ENCODE measurements at places on chromosomes 2 and 18.

DNA sequence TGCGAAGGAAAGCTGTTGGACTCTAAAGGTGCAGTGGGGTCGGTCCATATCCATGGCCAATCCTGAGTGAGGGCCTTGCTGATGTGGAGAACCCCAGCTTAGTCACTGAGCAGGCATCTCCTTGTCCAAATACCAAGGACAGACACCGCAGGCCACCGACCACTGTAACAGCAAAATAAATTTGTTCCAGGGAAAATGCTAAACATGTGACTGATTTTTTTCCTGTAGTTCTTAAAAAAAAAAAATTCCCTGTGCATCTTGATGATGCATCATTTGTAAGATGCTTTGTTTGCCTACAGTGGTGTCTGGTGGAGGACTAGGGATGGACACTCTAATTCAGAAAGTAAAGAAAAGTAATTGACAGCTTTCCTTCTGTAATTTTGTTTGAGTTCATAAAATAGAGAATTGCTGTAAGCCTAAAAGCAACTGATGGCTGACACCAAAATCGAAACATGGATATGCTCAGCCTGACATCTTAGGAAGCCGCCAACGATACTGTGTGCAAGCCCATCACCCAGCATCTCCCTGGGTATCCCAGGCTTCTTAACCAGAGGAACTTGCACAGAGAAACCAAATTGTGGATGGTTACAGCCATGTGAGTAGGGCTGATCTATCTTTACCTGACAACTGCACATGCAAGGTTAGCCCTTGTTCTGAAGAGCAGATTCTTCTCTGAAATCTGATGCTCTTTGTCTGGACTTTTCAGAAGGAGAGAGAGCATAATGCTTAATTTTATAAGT, 188.6 kb downstream of the ARL4C start:
- DNase-seq = no peak

GRCh38 chr2:204260162-204260877, 285.0 kb upstream of the PARD3B start:
- DNase-seq = peak; percentile 28

GRCh38 chr2:86022661-86023365, 82.9 kb downstream of the POLR1A start:
- DNase-seq = no peak

GRCh38 chr2:200406379-200406778, 99.9 kb downstream of the SPATS2L start:
- DNase-seq = no peak

- peak; percentile 89 for DNase-seq
Observed at GRCh38 chr2:44120428-44120827, 48.2 kb upstream of the PPM1B start.

- no peak for DNase-seq
Observed at GRCh38 chr2:39816845-39817244, 37.8 kb upstream of the THUMPD2 start.

DNA sequence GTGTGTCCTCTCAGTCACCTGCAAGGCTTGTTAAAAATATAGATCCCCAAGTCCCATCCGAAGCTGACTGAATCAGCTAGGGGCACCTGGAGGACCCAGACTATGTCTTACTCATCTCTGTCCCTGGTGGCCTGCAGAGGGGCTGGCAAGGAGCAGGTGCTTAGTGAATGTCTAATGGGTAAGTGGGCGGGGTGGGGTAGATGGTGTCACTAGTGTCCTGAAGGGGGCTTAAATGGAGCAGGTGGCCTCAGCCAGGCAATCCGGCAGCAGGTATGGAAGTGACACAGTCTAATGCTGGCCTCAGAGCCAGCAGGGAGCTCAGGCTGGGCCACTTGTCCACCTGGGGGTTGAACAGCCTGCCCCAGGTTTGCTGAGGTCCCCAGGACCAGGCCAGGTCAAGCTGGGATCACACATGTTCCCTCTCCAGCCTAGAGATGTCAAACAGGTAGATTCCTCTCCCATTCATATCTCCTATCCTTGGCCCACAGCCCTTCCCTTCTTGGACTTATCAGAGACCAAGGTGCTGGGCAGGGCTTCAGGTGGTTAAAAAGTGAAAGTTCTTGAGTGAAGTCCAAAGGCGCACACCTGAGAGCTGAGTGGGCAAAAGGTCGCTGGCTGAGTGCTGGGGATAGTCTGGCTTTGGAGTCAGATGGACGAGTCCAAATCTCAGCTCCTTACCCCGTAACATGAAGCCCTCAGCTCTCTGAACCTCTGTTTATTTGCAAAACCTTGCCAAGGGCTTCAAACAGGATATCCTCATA, 1.7 kb downstream of the STEAP3 start:
- no peak for DNase-seq

GRCh38 chr18:70135604-70136003, 69.9 kb downstream of the RTTN start:
- DNase-seq = no peak

GRCh38 chr2:149617476-149617875, 29.9 kb upstream of the MMADHC start:
- DNase-seq = no peak

GRCh38 chr2:232493701-232494474, 6.3 kb upstream of the ECEL1 start:
- no peak for DNase-seq

DNA sequence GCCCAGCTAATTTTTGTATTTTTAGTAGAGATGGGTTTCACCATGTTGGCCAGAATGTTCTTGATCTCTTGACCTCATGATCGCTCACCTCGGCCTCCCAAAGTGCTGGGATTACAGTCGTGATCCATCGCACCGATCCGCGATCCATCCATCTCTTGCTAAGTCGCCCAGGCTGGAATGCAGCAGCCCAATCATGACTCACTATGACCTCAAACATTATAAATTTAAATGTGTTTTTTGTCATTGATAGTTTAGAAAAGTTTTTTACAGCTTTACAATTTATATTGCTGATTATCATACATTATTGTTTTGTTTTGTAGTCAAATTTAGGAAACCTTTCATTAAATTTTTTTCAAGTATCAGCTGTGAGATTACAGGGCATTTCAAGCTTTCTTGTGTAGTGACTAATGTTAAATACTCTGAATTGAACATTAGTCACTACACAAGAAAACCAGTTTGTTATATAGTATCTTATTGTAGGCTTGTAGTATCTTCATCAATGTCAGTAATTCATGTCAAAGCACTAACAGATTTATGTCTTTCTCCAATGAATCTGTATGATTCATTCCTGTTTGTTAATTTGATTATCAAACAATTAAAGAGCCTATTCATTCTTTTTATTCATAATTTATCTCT, 37.5 kb downstream of the NR4A2 start:
- no peak for DNase-seq

DNA sequence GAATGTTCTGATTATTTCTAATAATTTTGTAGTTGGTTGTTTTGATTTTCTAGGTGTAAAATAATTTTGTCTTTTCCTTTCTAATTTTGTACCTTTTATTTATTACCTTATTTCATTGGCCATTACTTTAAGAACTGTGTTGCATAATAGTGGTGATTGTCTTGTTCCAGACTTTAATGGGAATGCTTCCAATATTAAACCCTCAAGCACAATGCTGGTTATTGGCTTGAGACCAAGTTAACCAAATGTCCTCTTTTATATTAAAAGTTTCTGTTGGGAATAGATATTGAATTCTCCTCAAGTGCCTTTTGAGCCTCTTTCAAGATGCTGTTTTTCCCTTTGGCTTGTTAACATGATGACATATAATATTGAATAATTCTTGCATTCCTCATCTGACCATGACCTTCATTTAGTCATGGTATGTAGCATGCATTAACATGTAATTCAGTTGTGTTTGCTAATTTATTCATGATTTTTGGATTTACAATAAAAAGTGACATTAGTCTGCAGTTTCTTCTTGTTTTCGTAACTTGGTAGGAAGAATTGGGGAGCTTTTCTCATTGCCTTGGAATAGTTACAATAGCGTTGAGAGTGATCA, 141.7 kb downstream of the DIS3L2 start:
- no peak for DNase-seq

DNA sequence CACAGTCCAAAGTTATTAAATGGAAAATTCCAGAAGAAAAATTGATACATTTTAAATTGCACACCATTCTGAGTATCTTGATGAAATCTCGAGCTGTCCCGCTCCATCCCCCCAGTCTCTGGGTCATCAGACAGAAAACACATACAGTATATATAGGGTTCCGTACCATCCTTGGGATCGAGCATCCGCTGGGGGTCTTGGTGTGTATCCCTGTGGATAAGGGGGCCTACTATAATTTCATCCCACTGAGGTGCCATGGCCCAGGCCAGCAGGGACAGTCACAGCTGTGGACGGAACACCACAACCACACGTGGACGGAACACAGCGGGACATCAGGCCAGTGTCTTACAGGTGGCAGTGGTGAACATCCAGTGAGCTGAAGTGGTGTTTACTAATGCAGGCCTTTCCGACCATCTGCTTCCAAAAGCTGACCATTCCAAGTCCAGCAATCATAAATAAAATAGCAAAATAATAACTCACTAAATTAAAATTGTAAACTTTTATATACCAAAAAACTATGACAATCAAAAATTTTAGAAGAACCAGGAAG, 14.0 kb downstream of the TWIST2 start:
- DNase-seq = no peak

DNA sequence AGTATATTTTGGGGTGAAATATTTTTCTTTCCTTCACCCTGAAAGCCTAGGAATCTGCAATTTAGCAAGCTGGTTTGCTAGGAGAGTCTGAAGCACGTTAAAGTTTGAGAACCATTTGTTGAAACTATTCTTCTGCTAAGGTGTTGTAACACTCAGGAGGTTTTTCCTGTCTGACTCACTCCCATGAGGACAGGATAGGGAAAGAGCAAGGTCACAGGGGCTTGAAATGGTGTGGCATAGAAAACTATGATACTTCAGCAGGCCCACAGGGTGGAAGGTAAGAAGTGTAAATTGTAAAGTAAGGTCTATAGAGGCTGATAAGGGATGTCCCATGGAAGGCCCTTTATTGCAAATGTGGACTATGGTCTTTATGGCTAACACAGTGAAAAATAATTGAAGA, 177.7 kb upstream of the ZC3H15 start:
- no peak for DNase-seq

- DNase-seq = no peak
Observed at GRCh38 chr2:241091201-241091600, 10.9 kb downstream of the MTERF4 start.

- DNase-seq = no peak
Observed at GRCh38 chr2:165251366-165251765, 12.2 kb downstream of the SCN2A start.

- no peak for DNase-seq
Observed at GRCh38 chr2:216516730-216517350, 18.2 kb downstream of the RPL37A start.

- no peak for DNase-seq
Observed at GRCh38 chr2:236550290-236550689, 19.3 kb upstream of the ACKR3 start.

- no peak for DNase-seq
Observed at GRCh38 chr2:4962419-4962818, 729.8 kb upstream of the SOX11 start.

GRCh38 chr2:203973000-203973399, 36.4 kb downstream of the ICOS start:
- DNase-seq = no peak

DNA sequence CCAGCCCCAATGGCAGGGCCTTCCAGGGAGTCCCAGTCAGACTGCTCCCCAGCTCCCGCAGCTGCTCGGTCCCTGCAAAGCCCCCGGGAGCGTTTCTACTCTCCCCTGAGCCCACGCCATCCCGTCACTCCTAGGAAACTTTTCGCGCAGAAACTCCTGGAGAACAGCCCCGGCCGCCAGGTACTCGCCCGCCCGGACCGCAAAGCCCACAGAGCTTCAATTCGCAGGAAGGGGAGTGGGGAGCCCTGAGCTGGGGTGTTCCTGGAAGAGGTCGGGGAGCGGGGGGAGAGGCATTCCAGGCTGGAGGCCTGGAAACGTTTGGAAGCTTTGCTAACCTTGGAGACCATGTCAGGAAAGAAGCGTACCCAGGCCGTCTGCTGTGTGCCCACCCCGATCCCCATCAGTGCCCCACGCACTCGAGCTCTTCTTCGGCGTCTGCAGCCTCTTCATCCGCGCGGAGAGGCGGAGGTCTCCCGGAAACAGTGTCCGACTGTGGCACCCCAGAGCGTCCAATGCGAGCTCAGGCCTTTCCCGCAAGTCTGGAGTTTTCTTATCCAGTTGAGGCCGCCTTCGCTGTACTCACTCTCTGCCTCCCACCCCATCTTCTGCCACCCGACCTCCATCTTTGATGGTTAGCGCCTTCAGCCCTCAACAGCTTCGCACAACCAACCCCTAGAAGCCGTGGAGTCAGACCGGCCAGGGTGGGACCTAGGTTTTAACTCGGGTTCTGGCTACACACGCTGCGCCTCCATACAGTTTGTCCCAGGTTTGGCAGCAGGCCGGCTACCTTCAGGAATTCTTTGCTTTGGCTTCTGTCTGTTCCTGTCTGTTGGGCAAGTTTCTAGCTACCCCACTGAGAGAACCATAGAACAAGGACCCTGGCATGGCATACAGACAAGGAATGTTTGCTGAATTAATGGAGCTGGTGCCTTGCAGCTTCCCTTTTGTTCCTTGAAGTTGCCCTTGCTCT, 3.7 kb downstream of the PCGF1 start:
- no peak for DNase-seq

- no peak for DNase-seq
Observed at GRCh38 chr2:42819160-42819559, 26.8 kb upstream of the HAAO start.

DNA sequence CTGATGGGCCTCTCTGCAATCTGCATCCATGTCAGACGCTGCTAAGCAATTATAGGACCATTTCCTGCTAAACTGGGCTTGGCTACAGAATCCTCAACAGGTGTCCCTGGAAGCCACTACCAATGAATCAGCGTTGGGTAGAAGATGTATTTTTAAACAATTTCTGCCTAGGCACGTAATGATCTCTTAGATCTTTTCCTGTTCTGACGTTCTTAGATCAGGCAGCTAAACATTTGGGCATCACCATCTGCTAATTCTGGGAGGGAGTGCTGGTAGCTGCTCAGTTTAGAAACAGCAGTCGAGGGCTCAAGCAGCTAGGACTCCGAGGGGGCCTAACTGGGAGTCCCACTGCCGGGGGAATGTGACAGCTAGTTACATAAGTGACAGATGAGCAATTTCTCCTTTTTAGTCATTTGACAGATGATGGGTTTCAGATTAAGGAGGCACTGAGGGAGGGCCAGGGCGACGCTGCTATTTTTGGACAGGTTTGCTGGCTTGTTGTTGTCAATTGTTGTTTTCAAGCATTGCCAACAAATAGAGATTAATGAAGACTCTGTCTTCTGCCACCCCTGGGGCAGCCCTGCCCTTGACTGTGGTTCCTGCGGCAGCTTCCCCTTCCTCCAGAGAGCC, 92.7 kb downstream of the MRO start:
- peak; percentile 39 for DNase-seq

- no peak for DNase-seq
Observed at GRCh38 chr2:36569267-36569856, 28.6 kb downstream of the FEZ2 start.

- no peak for DNase-seq
Observed at GRCh38 chr18:49854681-49855080, 41.3 kb upstream of the ACAA2 start.
